CD4-positive, alpha-beta T cell treated with Interleukin-15 for 4 hours (primary cell): ENCODE measurements at places on chromosomes 2 and 18.
A peak's percentile ranks its signal among the peaks of the same experiment; 100 is the strongest.

- no peak for DNase-seq
Measured at GRCh38 chr2:159775021-159775420, 23.0 kb downstream of the CD302 start.

- DNase-seq, result no peak
Measured at GRCh38 chr18:32478317-32478716, 7.6 kb upstream of the GAREM1 start.

GRCh38 chr2:154455866-154456265 is 242.6 kb upstream of the KCNJ3 start:
- DNase-seq, result no peak

DNA sequence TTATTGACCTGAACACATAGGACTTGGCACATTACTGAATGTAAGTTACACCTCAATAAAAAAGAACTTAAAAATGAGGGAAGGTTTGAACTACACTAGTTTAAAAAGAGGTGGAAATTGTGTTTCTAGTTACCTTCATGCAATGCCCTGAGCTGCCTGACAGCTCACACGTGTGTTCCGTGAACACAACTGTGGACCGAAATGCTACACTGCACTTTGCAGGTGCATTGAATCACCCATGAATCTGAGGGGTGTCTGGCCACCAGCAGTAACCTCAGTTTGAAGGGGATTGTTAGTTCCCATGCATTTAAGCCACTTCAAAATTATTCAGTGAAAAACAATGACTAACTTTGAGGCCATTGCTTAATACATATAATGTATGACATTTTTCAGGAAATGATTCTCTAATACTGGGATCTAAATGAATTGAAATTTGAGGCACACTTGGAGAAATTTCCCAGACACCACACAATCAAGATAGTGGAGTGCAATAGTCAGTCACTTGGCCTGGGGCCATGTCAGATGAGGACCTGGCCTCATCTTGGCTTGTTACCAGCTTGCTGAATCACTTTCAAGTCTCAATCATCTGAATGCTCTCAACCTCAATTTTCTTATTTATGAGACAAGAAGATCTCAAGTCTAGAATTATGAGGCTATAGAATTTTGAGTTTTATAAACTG is 59.3 kb downstream of the MYL12B start:
- DNase-seq, result no peak

DNA sequence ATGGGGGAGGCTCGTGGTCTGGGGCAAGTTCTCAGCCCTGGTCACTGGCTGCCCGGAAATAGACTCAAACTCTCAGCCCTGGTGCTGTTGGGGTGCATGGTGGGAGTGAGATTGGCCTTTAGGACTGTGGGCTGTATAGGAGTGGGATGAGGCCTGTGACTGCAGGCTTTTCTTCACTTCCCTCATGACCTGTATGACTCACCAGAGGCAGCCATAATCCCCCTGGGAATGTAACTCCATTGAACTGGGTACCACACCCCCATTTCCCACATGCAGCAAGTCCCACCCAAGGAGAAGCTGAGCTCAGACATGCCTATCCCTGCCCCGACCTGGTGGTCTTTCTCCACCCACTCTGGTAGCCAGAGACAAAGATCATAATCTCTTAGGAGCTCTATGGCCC is 177.7 kb upstream of the OSR1 start:
- DNase-seq, result no peak

DNA sequence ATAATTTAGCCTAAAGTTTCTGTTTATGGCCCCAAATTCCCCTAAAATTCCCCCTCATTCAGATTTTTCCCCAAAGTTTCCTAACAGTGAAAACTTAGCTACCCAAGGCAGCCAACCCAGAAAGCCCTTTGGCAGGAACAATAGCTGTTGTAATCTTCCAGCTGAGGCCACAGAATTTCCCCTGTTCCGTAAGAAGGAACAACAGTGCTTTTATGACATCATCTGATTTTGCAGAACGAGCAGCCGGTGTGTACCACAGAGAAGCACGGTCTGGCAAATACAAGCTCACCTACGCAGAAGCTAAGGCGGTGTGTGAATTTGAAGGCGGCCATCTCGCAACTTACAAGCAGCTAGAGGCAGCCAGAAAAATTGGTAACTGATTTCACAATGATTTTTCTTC is 6.3 kb downstream of the TNFAIP6 start:
- DNase-seq, result no peak

GRCh38 chr18:74139411-74139810 is 8.2 kb downstream of the FBXO15 start:
- DNase-seq, result no peak

DNA sequence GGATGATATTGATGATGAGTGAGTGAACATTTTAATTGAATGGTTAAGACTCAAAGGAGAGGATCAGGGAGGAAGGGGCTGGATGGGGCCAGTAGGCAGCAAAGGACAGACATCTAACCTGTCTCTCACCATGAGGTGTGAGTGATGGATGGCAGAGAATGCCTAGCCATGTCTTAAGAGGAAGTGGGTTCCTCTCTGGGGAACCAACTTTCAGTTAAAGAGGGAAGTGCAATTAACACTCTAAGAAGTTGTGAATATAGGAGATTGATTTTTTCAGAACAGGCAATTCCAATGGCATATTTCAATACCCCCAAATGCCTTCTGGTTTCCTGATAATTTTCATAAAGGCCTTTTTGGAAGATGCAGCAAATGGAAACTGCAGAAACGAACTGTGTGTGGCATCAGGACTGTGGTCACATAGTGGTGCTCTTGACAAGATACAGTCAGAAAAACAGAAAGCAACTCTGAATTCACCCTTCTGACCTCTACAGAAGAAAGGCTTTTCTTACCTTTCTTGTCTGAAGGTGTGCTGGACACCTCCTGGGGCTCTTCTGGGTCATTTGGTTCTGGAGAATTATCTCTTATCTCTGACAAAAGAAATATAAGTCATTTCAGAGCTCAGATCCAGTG is 10.2 kb downstream of the SP110 start:
- DNase-seq, result no peak

GRCh38 chr18:76989647-76990190 is 142.9 kb downstream of the MBP start:
- no peak for DNase-seq

- peak; percentile 76 for DNase-seq
Measured at GRCh38 chr2:25982273-25982967, at the start of gene KIF3C. KIF3C (minus strand) TSS chr2:25982497; CDS start chr2:25981917, 580 bp downstream.

GRCh38 chr2:54212456-54212855 is 43.6 kb downstream of the TSPYL6 start:
- no peak for DNase-seq

GRCh38 chr2:56811401-56811800 is 627.6 kb downstream of the CCDC85A start:
- no peak for DNase-seq

GRCh38 chr18:41155025-41155424 is 800.0 kb upstream of the PIK3C3 start:
- DNase-seq, result no peak

DNA sequence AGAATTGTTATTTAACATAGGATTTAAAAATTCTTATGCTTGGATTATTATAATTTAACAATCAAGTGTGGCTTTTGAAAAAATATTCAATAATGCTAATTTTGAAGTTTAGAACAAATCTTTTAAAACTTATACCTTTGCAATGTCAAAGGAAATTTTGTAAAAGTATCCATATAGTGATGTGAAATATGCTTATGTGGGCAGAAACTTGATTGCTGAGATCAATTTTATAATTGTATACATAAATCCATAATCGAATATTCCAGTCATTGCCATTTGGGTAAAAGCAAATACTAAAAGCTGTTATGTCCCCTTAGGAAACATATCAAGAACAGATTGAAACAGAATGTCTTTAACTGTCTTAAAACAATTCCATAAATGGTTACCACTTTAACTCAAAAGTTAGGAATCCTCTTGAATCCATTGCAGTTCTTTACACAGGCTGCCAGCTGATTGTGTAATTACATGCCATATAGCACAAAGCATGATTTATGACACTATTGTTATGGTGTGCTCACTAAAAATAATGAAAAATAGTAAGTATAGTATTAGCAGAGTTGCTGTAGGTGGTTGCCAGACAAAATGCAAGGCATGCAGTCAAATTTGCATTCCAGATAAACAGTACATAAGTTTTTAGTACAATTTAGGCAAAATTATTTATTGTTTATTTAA is 24.2 kb downstream of the PLCL1 start:
- no peak for DNase-seq

DNA sequence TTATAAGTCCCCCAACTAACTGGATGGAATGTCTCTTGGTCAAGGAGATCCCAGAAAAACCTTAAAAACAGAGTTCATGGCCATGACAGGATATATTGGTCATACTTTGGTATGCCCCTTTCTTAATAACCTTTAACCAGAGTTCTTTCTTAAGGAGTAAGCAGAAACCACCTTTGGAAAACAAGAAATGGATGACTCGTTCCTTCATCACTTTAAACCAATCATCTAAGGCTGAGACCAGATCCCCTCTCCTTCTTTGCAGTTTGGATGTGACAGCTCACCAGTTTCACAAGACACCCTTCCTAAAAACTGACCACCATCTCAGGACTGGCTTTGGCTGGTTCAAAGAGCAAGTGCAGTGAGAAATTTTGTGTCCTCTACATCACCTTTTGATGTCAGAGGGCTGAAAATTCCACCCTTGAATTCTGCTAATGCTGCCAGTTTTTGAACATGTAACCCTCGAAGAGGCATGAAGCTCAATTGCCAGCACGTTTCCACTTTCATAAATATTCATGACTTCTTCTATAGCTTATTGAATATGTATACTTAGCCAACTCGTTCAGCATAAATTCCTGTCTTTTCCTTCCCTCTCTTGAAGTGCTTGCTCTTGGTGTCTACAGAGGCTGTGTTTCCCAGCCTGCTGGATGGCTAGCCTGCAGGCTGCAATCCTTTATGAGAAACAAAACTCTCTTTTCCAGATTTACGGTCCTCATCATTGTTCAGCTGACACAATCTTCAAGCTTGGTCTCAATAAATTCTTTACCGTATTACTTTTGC is 1323.5 kb upstream of the TMEFF2 start:
- no peak for DNase-seq

DNA sequence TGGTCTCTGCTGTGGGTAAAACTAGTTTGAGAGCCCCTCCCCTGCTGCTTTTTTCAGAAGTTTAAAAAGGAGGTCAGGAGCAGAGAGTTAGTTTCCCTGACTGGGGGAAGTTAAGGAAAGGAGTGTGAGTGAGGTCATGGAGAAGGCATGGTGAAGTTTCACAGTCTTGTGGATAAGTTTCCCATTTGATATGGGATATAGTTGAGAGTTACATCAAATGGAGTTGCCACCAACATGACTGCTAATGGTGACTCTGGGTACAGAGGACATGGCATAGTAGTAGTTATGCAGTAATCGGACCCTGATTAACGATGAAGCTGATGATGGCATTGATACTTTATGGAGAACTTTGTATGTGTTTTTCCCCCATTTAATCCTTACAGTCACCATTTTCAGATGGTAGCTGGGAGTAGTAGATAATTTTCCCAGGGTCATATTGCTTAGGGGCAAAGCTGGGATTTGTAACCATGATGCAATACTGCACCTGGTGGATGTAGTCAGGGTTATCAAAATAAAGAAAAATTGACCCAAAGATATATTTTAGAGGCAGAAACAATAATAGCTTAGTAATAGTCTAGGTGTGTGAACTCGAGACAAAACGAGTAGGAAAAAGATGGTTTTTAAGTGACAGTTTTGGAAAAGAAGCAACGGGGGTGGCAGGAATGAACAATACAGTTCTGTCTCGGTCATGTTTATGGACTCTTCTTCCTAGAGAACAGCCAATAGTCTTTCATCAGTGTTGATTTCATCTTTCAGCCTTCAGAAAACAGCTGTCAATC is 74.6 kb downstream of the FMNL2 start:
- DNase-seq, result no peak

GRCh38 chr2:22697054-22697788 is 687.8 kb upstream of the KLHL29 start:
- DNase-seq, result no peak

DNA sequence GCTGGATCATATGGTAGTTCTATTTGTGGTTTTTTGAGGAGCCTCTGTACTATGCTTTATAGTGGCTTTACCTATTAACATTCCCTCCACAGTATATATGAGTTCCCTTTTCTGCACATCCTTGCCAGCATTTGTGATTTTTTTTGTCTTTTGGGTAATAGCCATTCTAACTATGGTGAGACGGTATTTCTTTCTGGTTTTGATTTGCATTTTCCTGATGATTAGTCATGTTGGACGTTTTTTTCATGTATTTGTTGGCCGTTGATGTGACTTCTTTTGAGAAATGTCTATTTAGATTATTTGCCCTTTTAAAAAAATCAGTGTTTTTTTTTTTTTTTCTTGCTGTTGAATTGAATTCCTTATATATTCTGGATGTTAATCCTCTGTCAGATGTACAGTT is 31.1 kb downstream of the ACTR3 start:
- DNase-seq, result no peak

- DNase-seq, result no peak
Measured at GRCh38 chr2:209451209-209451834, 27.5 kb downstream of the MAP2 start.

DNA sequence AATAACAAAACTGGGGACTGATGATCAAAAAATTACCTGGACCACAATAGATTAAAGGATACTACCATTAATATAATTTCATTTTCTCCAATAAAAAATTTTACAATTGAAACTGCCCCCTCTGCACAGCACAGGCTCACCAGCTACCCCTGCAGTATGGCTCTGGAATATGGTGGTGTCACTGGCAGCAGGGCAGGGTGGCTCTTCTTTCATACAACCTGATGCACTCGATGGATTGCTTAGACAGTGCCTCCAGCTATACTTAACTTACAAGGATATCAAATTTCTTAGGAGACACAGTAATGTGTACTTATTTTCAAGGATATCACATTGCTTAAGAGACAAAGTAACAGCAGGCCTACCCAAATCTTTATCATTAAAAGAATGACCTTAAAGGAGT is 124.0 kb downstream of the PRELID3A start:
- no peak for DNase-seq

DNA sequence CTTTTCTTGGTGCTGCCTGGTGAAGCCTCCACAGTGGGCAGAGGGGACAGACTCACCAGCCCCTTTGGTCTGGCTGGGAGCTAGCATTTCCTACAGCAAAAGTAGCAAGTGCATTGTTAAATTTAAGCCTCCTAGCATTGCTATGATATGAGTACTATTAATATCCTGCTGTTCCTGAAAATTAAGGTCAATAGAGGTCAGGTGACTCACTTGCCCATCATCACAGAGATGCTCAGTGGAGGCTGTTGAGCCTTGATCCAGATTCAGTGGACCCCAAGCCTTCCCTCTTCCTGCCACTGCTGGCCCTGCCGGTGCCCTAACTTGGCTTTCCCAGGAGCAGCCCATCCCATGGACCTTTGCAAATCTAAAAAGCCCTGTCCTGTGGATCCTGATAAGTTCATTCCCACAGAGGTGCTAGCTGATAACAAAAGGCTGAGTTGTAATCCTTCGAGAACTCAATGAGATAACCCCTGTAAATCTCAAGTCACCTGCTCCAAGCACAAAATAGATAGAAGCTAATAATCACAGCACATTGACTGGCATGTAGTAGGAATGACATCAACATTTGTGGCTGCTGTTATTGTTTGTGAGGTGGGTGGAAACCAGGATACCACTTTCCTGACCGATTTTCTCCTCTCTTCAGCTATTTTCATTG is 84.4 kb downstream of the THNSL2 start:
- no peak for DNase-seq

GRCh38 chr2:154381931-154382794 is 316.3 kb upstream of the KCNJ3 start:
- no peak for DNase-seq
